ENCODE measurements at places on chromosomes 1 and 21. TPM values are rescaled to one million over a fixed set of nuclear protein-coding genes. Genes with fewer than 3 reads are reported as not detected.
A peak's percentile ranks its signal among the peaks of the same experiment; 100 is the strongest.

DNA sequence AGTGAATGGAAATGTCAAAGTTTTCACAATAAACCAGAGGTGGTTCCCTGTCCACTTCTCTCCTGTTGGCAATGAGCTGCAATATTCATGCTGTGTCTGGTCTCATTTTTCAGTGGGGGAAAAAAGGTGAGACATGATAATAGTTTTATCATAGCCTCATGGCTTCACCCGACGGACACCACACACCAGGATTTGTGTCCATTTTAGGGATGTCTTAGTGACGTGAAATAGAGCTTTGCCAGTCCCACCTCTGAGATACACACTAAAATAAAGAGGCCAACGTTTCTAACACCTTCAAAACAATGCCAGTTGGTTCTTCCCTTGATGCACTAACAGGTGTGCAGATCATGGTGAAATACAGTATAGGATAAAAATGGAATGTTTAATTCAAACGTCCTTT is 91.5 kb upstream of the TLR5 start:
- no peak for DNase-seq

Gene CTSK
- 0.95 TPM for total RNA-seq

- no peak for DNase-seq
Measured at GRCh38 chr1:167681024-167681423, 40.8 kb upstream of the MPZL1 start.

Gene ITGB2
- 185 TPM for total RNA-seq

DNA sequence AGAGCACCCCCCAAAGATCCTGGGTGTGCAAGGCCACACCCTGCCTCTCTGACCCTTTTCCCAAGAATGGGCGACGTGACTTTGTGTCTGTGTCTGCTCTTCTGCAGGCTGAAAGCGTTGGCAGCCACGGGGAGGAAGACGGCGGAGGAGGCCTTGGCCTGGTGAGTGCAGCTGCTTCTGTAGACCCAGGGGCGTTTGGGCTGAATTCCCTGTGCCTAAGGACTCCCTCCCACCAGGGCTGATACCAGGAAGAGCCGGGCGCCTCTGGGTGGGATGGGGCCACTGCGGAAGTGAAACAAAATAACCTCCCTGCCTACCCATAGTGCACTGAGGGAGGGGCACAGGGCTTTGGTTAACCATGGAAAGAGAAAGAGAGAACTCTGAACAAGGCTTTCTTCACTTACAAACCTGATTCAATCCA is 2.5 kb downstream of the UBASH3A start:
- peak; percentile 84 for DNase-seq

DNA sequence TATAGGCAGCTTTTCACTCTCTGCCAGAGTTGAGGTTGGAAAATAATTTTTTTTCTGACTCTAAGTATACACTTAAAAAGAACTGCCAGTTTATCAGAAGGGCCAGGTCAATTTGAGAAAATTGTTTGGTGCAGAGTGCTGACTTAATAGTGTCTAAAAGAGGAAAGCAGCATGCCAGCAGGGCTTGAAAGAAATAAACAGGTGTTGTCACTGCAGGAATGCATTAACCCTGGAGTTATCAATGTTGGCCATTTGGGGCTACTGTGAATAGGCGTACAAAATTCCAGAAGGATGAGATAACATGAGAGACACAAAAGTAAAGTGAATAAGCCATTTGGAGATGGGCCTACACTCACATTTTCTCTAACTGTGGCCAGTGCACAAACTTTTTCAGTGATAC is 220.6 kb upstream of the PLD5 start:
- DNase-seq = no peak

Gene FTCD
- total RNA-seq = not detected

DNA sequence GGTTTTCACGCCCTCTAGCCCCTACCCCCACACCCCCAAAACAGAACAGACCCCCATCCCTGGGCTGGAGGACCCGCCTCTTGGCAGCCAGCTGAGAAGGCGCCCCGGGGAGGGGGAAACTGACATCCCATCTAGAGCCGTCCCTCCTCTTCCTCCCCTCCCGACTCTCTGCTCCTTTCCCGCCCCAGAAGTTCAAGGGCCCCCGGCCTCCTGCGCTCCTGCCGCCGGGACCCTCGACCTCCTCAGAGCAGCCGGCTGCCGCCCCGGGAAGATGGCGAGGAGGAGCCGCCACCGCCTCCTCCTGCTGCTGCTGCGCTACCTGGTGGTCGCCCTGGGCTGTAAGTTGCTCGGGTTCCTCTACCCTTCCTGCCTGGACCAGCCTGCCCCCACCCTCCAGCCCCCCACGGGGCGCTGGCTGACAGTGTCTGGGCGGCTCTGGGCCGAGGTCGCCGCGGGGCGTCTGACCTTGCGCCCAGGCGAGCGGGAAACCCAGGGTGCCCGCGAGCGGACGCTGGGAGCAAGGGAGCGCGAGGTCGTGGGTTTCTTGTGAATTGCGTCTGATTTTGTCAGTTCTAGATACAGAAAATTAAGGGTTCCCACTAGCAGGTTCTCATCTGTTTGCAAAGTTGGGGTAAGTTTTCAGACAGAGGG is 618 bp downstream of the JAM2 start:
- DNase-seq = peak; percentile 57

- DNase-seq = no peak
Measured at GRCh38 chr1:26335774-26336476, 18.0 kb downstream of the CRYBG2 start.

DNA sequence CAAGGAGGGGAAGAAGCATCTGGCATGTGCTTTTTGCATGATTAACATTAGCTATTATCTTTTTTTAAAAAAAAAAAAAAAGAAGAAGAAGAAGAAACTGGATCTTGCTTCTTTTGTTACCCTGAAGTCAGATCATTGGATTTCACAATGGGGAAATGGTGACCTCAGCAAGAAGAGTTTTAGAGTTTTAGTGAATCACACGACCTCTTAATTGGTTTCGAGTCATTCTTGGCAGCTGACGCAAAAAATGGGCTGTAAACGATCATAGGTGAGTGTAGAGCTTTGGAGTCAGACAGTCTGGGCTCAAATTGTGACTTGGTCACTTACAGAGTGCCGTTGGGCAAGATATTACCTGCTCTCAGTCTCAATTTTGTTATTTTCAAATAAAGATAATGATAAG is 33.3 kb upstream of the PGBD5 start:
- no peak for DNase-seq

- DNase-seq = peak; percentile 40
Measured at GRCh38 chr1:111251570-111251969, 24.1 kb downstream of the CHI3L2 start.

DNA sequence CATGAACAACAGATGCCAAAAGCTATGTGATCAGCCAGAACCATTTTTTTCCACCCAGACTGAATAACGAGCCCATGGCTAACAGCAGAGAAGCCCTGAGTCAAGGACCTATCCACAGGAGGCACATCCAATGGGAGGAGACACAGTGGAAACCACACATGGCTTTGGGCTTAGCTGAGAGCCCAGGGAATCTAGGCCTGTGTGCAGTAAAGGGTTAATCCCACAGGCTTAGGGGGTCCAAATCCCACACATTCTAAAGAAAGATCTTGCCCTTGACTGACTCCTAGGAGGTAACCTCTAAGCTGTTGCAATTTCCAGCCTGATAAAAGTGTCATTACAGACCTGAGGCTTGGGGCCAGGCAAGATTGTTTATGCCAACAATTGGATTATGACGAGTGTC is 194.5 kb downstream of the DSCAM start:
- DNase-seq = no peak

DNA sequence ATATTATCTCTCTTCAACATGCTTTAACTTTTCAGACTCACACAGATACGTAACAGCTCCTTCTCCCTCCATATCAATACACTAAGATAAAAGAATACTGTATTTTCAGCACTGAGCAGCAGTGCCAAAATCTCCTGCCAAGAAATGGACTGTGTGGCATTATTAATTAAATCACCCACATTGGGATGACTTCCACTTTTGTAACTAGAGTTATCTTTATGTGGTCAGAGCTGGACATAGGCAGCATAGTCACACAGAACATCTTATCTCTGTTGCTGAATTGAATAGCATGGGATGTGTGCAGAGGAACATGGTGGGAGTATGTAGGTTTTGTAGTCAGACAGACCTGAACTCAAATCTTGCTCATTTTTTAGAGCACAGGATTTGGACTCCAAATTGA is 41.4 kb upstream of the CACYBP start:
- DNase-seq = no peak

DNA sequence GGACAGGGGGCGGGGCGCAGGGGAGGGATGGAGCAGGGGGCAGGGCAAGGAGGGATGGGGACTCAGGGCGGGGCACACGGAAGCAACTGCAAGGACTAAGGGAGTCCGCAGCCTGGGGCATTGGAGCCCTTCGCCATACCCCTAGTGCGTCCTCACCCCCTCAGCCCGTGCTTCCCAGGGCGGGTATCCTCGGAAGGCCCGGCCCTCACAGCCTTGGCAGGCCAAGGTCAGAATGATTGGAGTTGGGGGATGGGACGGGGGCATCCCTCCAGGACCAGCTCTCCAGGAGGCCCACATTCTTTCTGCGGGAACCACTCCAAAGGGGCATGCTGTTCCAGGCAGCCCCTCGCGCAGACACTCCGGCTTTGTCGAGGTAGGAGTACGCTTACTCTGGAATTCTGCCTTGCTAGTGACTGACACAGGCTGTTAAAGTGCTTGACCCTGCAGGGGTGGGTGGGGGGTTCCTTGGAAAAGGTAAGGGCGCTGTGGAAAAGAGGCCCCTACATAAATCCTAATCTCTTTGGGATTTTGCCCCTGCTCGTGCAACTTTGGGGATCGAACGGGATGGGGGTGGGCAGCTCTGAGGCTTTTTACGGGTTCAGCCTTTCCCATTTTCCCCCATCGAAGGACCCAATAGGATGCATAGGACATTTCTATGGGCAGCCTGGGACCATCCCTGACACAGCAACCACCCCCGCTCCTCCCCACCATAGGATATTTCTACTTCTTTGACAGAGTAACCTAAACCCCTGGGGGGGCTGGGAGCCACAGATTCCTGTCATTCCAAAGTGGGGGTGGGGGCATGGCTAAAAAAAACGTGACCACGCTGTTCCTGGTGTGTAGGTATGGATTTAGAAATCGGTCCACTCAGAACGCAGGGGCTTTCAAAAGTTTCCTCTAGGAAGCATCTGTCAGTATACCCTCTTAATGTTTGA is 738 bp upstream of the TRIM11 start:
- no peak for DNase-seq

Gene SLC2A5
- not detected for total RNA-seq

Gene SLAMF8
- total RNA-seq = 0.19 TPM

DNA sequence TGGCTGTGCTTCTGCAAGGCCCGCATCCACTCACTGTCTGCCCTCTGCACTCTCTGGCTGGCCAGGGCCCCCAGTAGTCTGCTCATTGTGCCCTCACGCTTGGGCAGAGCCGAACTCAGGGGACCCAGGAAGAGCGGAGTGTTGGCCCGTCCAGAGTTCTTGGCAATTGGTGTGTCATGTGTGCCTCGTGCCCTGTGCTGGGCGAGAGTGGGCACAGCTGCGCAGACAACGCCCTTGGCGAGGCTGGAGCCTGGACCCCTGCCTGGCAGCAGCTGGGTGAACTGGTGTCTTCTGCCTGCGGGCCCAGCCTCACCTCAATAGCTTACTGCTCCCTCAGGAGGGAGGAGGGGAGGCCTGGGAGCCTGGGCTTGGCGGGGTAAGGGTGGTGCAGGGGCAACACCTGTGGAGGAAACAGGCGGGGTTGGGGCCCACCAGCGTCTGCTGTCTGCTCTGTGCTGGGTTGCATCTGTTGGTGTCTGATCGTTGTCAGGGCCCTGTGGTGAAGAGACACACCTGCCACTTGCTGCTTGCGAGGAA is 2.1 kb downstream of the GUK1 start:
- DNase-seq = no peak

- DNase-seq = no peak
Measured at GRCh38 chr21:31545036-31545435, 114.5 kb upstream of the SOD1 start.

Gene VASH2
- 0.38 TPM for total RNA-seq

Gene PM20D1
- total RNA-seq = 0.62 TPM

DNA sequence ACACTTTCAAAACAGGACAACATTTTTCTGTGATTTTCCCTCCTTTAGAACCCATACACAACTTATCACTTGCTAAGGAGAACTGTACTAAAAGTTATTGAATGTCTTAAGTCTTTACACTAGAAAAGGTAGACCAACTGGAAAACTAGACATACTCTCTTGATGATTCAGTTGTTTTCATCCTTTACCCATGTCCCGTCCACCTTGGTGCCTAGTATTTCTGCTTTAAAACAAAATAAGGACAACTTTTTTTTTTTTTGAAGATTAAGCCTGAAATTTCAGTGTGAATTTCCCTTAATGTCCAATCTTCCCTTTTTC is 4.5 kb downstream of the CDKN2C start:
- DNase-seq = no peak

Gene SPEN
- total RNA-seq = 33.7 TPM

DNA sequence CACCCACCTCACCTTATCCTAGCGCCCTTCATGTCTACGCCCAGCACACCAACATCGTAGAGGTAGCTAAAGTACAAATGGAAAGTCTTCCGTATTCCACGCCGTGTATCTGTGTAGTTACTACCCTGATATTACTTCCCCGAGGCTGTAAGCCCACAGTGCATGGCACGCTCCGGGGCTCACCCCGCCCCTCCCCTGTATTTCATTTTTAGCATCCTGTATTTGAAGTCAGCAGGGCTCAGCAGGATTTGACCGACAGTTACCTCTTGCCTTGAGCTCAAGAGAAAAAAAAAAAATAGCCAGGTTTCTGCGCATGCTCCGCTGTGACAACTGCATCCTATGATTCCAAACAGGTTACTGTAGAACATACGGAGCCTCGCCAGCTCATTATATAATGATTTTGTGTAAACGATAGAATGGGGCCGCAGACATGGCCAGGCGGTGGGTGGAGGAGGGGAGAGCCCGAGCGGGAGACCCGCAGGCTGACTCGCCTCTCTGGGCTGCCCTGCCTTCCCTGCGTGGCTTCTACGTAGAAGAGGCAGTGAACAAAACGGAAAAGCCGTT is 1.3 kb downstream of the ABCG1 start:
- DNase-seq = peak; percentile 86

Gene ANKRD35
- total RNA-seq = 0.20 TPM

GRCh38 chr21:27545754-27546349 is 579.0 kb upstream of the ADAMTS5 start:
- DNase-seq = no peak

Gene AMPD1
- not detected for total RNA-seq

- peak; percentile 87 for DNase-seq
Measured at GRCh38 chr1:155978325-155978972, at the start of gene ARHGEF2. TSS of gene ARHGEF2 (minus strand) at chr1:155978547. CDS start at chr1:155978427, 120 bp downstream.

Gene PADI1
- total RNA-seq = not detected

Gene HUNK
- 0.10 TPM for total RNA-seq

DNA sequence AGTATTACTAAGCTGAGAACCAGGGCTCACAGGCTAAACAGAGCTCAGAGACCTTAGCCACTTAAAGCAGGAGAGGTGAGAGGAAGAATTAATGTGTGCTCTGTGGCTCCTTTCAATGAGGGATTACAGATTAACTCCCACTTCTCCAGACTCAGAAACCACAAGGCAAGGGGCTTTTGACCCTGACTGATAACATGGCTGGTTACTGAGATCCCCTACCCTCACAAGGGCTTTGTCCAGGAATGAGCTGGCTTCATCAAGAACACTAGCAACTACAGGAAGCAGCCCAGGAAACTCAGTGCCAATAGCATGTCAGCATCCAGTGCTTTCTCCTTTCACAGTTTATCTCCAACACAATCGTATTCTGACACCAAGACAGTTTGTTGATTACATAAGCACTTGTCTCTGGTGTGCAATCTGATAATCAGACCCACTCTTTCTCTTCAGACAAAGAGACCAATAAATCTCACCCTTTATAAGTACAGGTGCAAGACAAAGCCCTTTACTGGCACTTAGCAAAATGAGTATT is 38.8 kb downstream of the ERI3 start:
- peak; percentile 43 for DNase-seq

Gene FCAMR
- total RNA-seq = not detected

GRCh38 chr1:112297536-112297935 is 98.5 kb upstream of the CTTNBP2NL start:
- DNase-seq = no peak

- no peak for DNase-seq
Measured at GRCh38 chr1:65056234-65056633, 89.9 kb upstream of the JAK1 start.
